ENCODE measurements at places on chromosomes 4 and X.

- DNase-seq: no peak
These were observed 62.0 kb downstream of the CNGA2 start for GRCh38 chrX:151796576-151796975.

DNA sequence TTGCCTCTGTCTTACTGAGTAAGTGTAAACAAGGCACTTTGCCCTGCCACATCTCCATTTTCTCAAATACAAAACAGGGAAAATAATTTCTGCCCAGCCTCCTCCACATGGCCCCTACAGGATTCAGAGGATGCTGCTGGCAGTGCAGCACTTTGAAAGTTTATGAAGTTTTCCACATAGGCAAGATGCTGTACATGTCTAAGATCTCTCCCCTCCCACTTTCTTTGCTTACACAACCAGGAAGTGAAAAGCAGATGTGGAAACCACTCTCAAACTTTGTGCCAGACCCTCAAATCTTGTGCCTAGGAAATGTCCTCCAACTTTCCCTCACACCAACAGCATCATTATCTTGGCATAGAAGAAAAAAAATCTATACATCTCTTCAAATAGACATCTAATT is 257.0 kb upstream of the LDB2 start:
- DNase-seq: no peak

DNA sequence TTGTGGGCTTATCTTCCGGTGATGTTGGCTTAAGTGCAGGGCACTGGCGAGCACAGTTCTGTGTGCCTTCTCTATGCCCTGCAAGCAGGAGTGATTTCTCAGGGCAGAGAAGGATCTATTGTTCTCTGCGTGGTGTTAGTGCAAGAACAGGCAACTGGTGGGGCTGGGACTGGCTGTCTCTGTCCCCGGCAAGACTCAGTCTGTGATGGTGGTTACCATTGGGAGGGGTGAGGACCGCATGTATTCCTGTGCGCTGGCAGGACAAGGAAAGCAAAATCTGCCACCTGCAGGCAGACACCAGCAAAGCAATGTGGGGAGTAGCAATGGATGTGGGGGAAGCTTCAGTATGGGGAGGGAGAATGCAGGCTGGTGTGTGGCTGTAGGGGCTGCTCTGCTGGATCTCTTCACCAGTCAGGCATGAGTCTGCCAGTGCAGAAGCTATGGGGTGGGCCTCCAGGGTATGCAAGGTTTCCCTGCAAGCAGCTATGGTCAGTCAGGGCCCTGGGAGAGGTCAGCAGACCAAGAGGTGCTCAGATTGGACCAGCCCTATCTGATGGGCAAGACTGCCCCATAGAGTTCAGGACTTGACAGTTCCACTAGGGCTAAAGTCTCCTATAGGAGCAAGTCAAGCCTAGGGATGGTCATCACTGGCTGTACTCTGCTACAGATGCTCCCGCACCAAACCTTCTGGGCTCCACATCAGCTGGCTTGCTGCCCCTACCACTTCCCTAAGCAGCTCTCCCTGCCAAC is 16.8 kb downstream of the PF4 start:
- DNase-seq: no peak

GRCh38 chr4:159946983-159947615 is 844.2 kb downstream of the RAPGEF2 start:
- DNase-seq: peak; percentile 38

GRCh38 chrX:11968991-11969390 is 169.3 kb upstream of the FRMPD4 start:
- DNase-seq: no peak

GRCh38 chr4:14069886-14070285 is 442.4 kb upstream of the BOD1L1 start:
- no peak for DNase-seq

DNA sequence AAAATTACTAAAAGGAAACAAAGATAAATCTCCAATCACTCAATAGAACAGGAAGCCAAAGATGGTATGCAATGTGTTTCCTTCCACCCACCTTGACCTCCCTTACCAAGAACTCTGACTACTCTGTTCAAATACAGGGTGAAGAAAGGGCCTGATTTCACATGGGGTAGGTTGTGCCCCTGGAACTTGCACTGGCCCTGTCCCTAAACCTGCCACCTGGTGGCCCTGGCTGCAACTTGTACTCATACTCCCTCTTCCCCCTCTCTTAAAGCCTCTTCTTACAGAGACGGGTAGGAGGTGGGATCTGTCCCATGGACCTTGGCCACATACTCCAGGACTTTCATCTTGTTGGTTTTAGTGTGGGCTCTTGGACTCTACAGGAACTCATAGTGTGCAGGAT is 17.3 kb upstream of the TMEM185A start:
- no peak for DNase-seq

DNA sequence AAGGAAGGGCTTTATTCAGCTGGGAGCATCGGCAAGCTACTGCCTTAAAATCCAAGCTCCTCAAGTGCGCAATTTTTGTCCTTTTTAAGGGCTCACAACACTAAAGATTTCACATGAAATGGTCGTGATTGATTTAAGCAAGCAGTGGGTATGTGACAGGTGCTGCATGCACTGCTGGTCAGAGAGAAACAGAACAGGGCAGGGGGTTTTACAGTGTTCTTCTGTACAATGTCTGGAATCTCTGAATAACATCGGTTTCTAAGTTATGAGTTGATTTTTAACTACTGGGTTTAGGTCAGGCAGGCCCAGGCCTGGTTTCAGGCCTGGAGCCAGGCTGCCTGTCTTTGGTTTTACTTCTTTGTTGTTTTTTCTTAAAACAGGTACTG is 6.0 kb downstream of the UGT2B17 start:
- DNase-seq: no peak

DNA sequence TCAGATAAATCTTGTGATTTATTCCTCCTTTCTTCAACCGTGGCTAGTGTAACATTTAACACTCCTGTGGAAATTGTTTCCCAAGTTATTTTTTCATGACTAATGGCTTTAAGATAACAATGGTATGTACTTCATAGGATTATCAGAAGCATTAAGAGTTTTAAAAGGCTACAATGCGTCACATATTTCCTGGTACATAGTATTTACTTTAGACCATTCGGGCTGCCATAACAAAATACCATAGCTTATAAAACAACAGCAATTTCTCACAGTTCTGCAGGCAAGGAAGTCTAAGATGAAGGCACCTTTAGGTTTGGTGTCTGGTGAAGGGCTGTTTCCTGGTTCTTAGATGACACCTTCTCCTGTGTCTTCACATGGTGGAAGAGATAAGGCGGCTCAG is 158.6 kb downstream of the PAPSS1 start:
- DNase-seq: no peak

- DNase-seq: no peak
These were observed 59.5 kb upstream of the TADA2B start for GRCh38 chr4:6983544-6984142.

DNA sequence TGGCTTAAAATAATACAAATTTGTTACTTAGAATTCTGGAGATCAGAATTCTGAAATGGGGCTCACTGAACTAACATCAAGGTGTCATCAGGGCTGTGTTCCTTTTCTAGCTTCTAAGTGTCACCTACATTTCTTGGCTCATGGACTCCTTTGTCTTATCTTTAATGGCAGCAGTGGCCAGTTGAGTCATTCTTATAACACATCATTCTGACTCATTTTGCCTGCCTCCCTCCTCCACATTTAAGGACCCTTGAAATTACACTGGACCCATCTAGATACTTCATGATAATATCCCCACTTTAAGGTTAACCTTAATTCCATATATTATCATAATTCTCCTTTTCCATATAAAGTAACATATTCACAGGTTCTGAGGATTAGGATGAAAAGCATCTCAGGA is 215.9 kb downstream of the GUCY2F start:
- DNase-seq: no peak

GRCh38 chr4:131509521-131509920 is 1639.6 kb upstream of the PCDH10 start:
- DNase-seq: no peak

GRCh38 chrX:55867181-55867651 is 149.7 kb downstream of the RRAGB start:
- no peak for DNase-seq

DNA sequence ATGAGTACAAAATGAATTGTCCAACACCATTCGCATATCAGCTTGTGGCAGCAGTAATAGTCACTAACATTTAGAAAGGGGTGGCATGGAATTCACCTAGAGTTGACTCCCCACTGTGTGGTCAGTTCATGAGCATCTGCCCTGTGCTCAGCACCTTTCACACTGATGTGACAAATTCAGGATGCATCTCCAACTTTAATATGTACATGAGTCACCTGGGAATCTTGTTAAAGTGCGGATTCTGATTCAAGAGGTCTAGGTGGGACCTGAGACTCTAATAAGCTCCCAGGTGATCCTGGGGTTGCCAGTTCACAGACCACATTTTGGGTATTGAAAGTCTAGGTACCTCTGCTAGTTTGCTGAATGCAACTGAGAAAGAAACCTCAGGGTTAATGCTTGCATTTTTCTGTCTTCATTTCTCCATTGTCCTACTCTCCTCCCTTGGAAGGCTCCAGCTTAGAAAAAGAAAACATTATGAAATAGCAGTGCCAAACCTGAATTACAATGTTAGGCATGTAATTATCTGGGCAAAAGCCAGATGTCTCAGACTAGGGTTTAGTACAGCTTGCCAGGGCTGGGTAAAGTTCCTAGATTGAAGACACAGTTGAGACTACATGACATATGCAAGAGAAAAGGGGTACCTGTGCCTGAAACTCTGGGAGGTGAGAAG is 32.7 kb downstream of the TMSB4X start:
- no peak for DNase-seq

DNA sequence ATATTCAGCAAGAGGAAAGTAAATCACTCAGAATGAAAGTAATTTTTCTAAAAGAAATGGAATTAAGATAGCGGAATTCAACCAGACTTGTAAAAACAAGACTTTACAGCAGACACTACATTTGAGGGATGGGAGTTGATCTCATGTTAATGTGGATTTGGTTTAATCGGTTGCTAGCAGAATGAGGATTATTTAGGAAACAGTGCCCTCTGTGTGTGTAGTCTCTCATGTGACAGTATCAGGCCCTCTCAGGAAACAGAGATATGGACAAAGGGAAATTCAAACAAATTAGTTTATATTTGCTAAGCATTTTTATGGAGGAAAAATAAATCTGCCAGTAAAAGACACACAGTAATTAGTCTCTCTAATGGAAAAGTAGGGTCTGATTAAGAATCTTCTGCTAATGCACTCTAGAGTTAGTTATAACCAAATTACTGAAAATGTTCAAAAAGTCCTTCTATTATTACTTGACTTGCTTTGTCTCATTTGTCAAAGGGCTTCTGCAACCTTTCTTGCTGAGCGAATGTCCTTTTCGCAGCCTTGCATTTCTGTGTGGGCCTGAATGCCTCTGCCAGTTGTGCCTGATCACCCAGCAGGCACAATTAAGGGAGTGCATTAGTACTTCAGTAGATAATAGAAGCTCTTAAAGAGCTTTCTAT is 1282.3 kb upstream of the TENM3 start:
- no peak for DNase-seq

DNA sequence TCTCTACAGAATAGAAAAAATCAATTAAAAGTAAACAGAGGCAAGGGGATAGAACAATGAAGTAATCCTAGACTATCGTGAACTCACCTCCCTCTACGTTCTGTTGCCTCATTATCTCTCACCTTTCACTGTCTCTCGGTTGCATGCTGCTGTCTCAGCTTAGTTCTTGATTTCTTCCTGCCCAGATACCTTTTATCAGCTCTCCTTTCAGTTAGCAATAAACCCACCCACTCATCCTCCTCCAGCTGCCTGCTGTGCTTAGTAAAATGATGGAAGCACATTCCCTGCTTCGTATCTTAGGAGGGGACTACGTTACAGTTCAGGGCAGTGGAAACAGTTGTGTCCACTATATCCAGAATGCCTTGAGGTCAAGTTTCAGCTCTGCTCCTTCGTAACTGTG is 1709.5 kb upstream of the AGA start:
- no peak for DNase-seq

GRCh38 chrX:38666909-38667308 is 105.6 kb downstream of the TSPAN7 start:
- no peak for DNase-seq

- no peak for DNase-seq
These were observed 32.9 kb downstream of the EREG start for GRCh38 chr4:74397748-74398426.

GRCh38 chr4:140237616-140238350 is 83.8 kb upstream of the MAML3 start:
- peak; percentile 74 for DNase-seq

- no peak for DNase-seq
These were observed 395.8 kb upstream of the MAGEB18 start for GRCh38 chrX:25742334-25742733.

GRCh38 chr4:101171747-101172146 is 175.6 kb downstream of the PPP3CA start:
- DNase-seq: no peak

DNA sequence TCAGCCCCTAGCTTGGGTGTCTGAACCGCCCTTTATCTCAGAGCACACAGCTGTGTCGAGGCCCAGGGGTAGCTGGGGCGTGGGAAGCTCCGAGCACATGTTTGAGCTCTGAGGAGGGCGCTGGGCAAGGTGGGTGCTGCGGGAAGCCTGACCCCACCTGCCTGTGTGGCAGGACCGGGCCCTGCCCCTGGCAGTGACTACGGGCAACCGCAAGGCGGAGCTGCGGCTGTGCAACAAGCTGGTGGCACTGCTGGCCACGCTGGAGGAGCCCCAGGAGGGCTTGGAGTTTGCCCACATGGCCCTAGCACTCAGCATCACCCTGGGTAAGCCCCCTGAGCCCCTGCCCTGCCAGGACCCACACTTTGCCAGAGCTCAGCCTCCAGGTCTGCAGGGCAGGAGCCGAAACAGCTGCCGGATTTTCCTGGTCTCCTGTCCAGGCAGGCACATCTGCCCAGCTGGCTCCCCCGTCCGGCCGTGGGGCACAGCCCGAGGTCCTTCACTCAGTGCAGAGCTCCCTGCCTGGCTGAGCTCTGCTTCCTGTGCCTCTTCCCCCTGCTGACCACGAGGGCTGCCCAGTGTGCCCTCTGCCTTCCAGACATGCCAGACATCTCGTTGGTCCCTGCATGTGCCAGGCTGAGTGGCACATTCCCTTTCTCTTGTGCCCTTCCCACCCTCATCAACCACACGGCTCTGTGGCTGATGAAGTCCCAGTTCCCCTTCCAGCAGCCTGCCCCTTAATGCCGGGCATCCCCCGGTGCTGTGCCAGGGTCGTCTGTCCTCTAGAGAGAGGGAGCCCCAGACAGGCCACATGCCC is 33.2 kb upstream of the HTRA3 start:
- DNase-seq: no peak

DNA sequence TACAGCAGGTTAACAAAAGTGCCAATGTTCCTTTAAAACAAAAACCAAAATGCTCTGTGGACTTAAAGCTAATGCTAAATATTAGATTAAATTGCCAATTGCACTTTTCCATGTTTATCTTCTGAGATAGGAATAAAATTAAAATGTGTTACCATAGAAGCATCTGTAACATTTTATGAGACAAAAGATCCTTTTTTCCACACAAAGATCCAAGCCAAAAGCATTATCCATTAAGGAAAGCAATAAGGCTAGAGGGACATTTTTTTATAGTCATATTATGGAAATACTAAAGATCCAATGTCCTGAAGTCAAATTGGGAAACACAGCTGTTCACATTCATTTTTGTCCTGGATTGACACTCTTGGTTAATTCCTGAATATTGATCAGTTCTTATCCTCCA is 73.6 kb downstream of the PALLD start:
- no peak for DNase-seq

Measured in NCI-H748 treated with DMSO at 0.1 percent for 48 hours (cell line).